Fibroblast of upper back skin (primary cell): ENCODE measurements at places on chromosomes 13 and 19.
A peak's percentile ranks its signal among the peaks of the same experiment; 100 is the strongest.

DNA sequence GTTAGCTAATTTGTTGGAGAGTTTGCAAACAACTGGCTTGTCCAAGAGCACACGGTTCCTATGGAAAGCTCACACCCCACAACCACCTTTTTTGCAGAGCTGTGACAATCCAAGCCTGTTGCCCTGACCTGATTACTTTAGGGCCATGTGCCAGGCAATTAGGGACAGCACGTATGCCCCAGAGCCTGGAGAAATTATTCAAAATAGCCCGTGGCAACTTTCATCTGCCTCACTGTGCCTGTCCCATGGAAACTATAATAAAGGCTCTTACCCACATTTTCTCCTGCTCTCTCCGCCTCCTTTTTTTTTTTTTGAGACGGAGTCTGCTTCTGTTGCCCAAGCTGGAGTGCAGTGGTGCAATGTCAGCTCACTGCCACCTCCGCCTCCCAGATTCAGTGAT lies 18.6 kb upstream of the FBN3 start:
- no peak for DNase-seq

DNA sequence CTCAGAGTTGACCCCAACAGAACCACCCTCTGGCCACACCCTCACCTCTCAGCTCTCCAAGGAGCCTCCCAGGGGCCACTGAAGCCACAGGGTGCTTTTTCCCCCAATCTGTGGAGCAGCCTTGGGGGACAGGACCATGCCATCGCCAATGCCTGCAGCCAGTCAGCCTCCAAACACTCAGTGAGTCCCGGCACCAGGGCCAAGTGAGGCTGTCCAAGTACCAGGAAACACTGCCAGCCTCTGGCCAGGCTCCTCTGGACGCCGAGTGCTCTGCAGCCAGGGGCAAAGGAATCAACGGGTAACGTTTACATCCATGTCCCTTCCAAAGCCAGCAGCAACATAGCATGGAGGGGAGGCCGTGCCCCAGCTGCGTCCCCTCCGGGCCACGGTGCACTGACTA lies 9.5 kb upstream of the COMP start:
- no peak for DNase-seq

DNA sequence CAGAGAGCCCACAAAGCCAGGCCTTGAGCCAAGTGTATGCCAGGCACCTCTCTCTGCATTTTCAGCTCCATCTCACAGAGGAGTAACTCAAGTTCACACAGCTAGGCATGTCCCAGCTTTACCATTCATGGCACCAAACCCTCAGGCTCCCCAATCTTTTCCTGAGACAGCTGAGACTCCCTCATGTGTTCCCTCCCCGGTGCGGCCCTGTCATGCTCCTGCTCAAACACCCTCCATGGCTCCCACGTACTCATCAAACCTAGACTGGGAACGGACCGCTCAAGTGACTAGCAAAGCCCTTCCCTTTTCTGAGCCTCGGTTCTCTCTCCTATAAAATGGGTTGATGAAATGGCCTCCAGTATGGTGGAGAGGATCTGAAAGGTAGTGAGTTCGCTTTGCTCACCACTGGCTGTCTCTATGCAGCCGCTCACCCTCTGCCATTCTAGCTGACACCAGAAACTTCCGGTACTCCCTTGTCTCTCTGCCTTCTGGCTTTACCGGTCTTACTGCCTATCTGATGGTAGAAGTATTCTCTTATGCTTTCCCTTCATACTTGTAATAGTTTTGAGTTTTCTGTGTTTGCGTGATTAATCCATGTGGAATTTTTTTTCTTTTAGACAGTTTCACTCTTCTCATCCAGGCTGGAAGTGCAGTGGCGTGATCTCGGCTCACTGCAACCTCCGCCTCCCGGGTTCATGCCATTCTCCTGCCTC lies 7.8 kb upstream of the SLC44A2 start:
- peak; percentile 83 for DNase-seq

DNA sequence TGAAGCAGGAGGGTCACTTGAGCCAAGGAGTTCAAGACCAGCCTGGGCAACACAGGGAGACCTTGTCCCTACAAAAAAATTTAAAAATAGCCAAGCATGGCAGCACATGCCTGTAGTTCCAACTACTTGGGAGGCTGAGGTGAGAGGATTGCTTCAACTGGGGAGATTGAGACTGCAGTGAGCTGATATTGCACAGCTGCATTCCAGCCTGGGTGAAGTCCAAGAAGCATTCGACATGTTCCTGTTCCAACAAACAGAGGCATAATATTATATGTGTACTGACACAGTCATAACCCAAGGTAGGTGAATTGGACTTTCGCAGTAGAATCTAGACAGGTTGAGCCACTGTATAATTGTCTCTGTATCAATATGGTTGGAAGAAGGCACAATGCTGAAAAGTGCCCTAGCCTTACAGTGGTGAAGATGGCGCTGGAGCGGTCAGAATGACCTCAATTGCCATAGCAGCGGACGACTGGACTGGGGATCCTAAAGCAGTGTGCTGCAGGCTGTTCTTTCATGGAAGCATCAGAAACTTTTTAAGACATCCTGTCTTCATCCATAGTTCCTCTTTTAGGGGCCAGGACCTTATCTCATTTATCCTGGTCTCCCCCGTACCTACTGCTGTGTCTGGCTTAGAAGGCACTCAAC lies 112.0 kb upstream of the CLDN10 start:
- no peak for DNase-seq

DNA sequence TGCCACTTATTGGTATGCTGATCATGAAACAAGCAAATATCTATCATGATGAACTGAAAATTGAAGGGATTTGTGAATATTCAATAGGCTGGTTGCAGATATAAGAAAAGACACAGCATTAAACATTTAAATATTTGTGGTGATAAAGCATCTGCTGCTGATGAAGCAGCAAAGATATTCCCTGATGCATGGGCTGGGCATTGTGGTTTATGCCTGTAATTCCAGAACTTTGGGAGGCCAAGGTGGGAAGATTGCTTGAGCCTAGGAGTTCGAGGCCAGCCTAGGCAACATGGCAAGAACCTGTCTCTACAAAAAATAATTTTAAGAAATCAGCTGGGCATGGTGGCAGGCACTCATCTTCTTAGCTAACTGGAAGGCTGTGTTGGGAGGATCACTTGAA lies 54.5 kb downstream of the GPR180 start:
- peak; percentile 63 for DNase-seq

DNA sequence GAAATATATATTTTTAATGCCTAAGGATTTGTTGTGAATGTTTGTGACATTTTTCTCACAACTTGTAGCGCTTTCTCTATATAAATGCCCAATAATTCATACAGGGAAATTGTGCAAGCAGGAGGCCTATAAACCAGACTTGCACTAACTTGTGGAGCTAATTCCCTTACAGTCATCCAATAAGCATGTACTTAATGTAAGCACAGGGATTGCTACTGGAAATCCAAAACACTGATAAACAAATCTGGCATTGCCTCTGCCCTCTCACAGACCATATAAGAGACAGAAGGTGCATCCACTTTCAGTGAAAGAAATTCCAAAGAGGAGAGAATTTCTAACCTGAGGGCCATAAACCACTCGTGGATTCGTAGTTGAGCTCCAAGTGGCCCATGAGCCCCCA lies 518.8 kb downstream of the MYO16 start:
- DNase-seq, result peak; percentile 66

DNA sequence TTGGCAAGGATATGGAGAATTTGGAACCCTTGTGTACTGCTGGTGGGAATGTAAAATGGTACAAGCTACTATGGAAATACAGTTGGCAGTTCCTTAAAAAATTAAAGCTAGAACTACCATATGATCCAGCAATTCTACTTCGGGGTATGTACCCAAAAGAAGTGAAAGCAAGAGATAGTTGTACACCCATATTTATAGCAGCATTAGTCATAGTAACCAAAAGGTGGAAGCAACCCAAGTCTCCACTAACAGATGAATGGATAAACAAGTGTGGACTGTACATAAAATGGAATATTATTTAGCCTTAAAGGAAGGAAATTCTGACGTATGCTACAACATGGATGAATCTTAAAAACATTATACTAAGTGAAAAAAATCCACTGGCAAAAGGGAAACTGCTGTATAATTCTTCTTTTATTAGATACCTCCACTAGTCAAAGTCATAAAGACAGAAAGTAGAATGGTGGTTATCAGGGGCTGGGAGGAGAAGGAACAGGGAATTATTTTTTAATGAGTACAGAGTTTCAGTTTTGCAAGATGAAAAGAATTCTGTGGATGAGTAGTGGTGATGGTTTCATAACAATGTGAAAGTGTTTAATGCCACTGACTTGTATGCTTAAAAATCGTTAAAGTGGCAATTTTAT lies 141.6 kb downstream of the RXFP2 start:
- DNase-seq, result no peak

DNA sequence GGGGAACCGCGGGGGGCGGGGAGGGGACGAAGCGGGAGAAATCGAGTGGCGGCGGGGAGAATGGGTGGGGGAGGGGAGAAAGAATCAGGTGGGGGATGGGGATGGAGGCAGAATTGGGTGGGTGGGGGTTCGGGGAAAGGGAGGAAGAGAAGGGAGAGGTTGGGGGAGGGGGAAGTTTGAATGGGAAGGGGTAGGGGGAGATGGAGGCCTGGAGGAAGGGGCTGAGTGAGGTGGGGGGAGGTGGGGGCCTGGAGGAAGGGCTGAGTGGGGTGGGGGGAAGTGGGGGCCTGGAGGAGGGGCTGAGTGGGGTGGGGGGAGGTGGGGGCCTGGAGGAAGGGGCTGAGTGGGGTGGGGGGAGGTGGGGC lies 403 bp upstream of the ADAMTS10 start:
- no peak for DNase-seq

DNA sequence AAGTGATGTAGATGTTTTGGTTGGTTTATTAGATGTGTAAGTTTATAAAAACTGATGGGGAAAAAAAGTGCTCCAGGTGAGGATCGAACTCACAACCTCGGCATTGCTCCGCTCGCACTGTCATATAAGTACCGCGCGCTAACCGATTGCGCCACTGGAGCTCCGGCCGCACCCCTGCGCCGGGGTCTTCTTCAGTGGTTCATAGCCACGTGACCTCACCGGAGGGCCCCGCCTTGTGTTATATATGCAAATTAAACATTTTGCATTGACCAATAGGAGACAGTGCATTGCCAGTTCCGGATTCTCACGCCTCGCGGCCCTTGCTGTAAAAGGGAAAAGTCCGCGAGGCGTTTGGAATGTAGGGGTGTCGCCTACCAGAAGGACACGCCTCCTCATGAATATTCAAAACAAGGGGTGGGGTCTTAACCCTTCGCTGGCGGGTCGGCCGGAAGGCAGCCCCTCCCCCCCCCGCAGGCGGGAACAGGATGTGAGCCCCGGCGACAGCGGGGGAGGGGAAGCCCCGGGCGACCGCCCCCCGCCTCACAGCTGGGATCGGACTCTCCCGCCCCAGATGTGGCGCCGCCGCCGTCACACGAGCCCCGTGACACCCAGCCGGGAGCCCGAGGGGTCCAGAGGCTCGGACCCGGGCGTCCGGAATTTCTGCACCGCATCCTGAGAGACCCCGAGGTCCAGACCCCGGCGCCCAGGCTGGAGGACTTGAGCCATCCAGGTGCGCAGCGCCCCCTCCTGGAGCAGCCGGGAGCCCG lies at the start of gene PLEKHG2:
TSS of gene PLEKHG2 (plus strand) at position 570 of the 767 bp plus-strand sequence. CDS start 1,418 bp downstream, outside the sequence.
- DNase-seq, result peak; percentile 100

- peak; percentile 87 for DNase-seq
These were observed at the start of gene GRAMD1A for GRCh38 chr19:34999498-35000337. Gene GRAMD1A, plus strand, starts transcription at chr19:35000323. Its CDS starts 156 bp downstream, at chr19:35000479.

- DNase-seq, result no peak
These were observed 7.9 kb upstream of the ZIM3 start for GRCh38 chr19:57152921-57153320.

DNA sequence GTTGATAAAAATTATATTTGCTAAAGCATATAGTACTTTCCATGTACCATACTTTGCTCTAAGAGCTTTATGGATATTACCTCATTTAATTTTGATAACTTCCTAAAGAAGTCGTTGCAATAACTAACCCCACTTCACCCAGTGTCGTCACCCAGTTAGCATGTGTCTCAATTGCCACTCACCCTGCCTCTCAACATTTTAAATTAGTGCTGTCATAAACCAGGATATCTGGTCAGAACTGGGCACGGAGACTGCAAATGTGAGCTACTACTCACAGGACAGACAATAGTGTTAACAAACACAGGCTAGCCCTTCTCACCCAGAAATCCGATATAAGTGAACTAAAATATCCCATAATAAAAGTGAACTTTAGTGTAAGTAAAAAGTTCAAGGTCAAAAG lies 430.6 kb downstream of the KLF12 start:
- no peak for DNase-seq

DNA sequence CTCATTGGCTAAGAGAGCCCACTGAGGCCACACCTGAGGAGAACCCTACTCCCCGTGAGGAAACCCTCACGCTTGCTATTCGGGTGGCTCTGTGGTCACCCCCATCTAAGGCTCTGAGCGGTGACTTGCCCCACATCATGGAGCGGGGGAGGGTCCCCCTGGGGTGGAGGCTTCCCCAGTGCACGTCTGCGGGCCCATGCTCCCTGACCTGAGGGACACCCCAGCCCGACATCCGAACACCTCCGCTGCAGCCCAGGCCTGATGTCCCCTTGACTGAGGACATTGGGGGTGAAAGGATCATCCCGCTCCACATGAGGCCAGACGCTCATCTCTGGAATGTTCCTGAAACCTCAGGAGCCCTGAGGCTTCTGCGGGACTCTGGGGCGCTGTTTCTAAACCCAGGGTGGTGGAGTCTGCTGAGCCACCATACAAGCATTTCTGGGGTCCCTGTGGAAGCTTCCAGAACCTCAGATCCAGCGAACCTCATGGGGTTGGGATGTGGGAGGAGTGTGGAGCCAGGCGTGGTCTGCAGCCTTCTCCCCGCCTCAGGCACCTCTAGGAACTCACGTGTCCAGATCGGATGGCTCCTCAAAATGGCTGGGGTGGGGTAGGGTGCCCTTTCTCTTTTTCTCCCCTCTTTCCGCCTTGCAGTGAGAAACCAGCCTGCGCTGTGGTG lies 19.9 kb downstream of the TMED1 start:
- peak; percentile 60 for DNase-seq

GRCh38 chr19:13859361-13859880 lies 17.5 kb upstream of the NANOS3 start:
- peak; percentile 59 for DNase-seq

DNA sequence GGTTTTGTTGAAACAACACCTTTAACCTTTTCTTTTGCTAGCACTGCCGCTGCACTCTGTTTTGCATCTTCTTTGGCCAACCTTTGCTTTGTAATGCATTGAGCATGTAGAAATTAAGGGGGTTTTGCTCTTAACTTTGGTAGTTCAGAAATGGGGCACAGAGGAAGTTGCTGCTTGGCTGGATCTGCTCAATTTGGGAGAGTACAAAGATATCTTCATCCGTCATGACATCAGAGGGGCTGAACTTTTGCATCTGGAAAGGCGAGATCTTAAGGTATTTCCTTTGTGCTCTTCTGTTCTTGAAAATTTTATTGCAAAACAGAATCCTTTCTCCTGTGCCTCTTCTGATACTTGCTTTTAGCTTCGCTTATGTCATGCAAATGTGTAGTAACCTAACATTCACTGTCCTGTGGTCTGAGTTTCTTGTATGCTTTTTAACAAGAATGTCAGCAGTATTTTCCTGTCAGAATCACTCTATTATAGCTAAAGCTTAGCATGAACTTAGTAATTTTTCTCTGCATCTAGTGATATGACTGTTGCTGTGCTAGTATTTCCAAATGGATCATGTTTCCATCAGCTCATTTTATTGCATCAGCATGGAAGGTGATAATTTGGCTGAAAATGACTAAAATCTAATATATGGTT lies 50.7 kb upstream of the AKAP11 start:
- DNase-seq, result no peak
